ENCODE measurements at places on chromosomes 2 and 18.

GRCh38 chr18:832085-832681, 20.1 kb upstream of the YES1 start:
- DNase-seq, result peak; percentile 42

DNA sequence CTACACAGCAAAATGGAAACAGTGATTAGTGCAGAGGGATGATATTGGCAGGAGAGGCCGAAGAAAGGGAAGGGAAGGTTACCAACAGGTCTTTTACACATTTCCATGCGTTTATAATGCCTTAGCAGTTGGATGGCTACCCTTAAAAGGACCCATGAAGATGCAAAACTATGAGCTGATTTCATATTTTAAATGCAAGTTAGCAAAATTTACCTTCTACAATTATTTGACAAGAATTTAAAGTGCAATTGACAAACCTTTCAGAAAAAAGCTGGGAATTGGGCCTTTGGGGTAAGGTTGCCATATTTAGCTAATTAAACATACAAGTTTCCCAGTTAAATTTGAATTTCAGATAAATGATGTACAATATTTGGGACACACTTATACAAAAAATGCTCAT, 13.3 kb downstream of the DNER start:
- no peak for DNase-seq

DNA sequence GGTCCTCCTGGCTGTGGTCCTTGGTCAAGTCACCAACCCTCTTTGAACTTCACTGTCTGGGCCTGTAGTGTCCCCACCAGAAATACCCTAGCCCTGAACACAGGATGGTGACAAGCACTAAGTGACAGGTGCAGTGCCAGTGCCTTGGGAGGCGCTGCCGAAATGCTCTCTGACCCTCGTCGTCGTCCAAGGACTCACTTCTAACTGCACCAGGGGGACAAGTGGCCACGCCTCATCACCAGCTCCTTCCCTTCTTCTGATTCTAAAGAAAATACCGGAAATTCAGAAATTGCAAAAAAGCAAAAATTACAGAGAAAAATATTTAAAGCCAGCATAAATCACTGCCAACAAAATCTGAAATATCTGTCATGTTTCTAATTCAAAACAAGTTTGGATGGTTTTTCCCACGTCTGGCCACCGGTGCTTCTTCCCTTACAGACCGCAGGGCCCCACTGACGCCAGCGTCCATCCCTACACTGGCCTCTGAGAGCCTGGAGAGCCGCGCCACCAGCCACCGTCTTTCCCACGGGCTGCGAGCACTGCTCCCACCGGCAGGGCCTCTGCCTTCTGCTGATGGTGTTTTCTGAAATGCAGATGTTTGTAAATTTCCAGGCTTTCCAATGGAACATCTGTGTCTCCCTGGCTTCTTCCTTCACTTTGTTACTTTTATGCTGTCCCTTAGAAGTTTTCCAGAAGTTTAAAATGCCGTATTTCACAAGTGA, 37.4 kb upstream of the GPC1 start:
- DNase-seq, result no peak

DNA sequence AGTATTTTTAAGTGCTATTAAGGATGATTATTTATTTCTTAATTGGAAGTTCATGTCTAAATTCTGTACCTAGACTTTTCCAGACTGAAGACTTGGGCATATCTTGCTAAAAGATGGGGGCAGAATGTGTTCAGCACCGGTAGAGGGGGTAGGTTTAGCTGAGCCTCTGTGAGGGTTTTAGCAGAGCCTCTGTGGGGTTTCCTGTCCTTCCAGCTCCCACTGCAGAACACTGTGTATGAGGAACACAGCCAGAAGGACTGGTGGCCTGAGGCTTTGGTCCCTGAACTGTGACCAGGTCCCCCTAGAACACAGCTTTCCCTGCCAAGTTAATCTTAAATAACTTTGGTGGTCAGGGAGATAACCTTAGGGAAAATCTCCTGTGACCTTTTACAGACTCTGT, 123.4 kb upstream of the EPC2 start:
- DNase-seq, result no peak

DNA sequence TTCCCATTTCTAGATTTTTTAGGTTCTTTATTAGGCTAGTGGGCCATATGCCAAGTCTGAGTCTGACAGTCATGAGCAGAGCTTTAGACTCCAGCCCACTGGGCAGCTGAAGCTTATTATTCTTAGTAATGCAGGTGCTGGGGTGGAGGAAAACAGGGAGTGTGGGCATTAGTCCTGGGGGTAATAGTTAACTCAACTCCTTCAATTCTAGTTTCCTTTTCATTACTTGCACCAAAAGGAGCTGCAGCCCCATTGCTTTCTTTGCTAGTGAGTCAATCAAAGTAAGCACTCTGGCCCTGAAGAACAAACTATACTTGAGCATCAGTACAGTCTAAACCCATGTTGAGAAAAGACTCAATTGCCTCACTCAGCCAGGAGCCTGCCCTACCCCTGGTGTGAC, 35.5 kb downstream of the ICOS start:
- no peak for DNase-seq

DNA sequence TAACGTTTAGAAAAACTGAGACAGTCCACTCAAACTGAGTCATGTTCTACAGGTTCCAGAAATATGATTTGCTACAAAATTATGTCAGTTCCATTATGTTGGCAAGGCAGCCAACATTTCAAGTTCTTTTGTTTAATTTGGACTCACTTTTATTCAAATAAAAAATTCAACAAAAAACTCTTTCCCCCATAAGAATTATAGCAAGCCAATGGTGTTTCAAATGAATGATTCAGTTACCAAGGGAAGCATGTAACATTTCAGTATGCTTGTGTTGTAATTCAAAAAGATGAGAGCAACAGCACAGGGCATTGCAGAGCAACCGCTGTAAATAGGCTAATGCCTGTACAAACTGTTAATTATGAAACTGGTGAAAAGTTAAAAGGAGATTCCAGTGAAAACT, 140.8 kb downstream of the FIGN start:
- no peak for DNase-seq

DNA sequence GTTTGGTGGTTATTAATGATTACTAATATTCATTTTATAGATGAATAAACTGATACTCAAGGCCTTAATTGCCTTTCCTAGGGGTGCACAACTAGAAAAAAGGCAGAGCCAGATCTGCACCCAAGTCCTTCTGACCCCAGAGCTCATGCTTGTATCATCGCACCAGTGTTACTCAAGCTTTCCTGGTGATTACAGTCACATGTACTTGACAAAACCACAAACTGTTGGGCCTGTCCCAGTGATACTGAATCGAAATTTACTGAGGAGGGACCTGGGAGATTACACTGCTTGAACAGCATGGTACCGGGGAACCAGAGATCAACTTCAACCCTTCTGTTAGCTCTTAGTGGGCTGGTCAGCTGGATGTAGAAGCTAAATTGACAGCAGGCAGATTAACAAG, 33.7 kb downstream of the FASTKD2 start:
- no peak for DNase-seq

DNA sequence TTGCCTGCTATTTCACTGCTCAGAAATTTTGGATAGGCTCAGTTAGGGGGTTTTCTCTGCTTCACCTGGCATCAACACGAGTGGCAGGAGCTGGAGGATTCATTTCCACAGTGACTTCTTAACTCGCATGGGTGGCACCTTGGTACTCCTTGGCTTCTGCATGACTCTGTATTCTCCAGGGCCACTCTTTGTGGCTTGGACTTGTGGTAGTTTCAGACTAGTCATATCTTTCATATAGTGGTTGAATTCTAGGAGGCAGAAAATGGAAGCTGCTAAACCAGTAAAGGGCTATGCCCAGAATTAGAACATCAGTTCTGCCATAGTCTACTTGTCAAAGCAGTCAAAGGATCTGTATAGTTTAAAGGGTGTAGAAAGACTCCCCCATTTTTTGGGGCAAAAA, 6.8 kb downstream of the MAIP1 start:
- no peak for DNase-seq

GRCh38 chr2:23268467-23269263, 116.3 kb upstream of the KLHL29 start:
- no peak for DNase-seq

GRCh38 chr18:11969904-11970835, 11.1 kb upstream of the IMPA2 start:
- DNase-seq, result no peak

GRCh38 chr18:5073026-5073944, 123.8 kb downstream of the AKAIN1 start:
- peak; percentile 14 for DNase-seq

- DNase-seq, result no peak
Measured at GRCh38 chr2:221514305-221515040, 57.6 kb downstream of the EPHA4 start.

GRCh38 chr18:12726774-12727550, 24.1 kb downstream of the PSMG2 start:
- peak; percentile 38 for DNase-seq

- DNase-seq, result no peak
Measured at GRCh38 chr18:64119916-64120315, 29.0 kb downstream of the LINC00305 start.

GRCh38 chr2:76851000-76851399, 671.2 kb downstream of the LRRTM4 start:
- no peak for DNase-seq

GRCh38 chr2:10557506-10558265, 109.6 kb upstream of the ODC1 start:
- DNase-seq, result no peak

GRCh38 chr2:20049637-20050036, 1.8 kb downstream of the LAPTM4A start:
- no peak for DNase-seq

DNA sequence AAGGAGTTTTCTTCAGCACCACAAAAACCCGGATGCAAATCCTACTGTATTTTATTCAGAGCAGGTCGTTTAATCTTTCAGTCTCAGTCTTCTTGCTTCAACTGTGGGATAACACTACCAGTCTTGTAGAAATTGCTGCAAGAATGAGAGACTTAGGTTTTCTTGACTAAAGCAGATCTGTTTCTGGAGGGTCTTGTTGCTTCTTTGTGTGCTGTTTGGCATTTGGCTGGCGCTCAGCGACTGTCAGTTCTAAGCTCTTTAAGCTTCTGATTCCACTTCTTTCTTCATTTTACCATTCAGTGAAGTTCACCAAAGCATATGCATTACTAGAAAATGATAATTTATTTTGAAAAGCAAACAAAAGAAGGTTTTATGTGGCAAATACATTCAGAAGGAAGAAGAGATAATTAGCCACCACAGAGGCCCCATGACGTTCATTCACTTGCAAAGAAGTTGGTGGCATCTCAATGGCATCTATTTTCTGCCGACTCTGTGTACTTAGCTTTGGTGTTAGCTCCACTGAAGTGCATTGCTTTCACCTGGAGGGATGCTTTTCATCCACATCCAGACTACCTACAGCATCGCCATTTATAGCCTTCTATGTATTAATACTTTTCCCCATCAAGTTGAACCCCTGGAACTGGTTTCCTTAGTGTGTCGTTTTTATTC, 53.7 kb downstream of the TRIB2 start:
- no peak for DNase-seq

DNA sequence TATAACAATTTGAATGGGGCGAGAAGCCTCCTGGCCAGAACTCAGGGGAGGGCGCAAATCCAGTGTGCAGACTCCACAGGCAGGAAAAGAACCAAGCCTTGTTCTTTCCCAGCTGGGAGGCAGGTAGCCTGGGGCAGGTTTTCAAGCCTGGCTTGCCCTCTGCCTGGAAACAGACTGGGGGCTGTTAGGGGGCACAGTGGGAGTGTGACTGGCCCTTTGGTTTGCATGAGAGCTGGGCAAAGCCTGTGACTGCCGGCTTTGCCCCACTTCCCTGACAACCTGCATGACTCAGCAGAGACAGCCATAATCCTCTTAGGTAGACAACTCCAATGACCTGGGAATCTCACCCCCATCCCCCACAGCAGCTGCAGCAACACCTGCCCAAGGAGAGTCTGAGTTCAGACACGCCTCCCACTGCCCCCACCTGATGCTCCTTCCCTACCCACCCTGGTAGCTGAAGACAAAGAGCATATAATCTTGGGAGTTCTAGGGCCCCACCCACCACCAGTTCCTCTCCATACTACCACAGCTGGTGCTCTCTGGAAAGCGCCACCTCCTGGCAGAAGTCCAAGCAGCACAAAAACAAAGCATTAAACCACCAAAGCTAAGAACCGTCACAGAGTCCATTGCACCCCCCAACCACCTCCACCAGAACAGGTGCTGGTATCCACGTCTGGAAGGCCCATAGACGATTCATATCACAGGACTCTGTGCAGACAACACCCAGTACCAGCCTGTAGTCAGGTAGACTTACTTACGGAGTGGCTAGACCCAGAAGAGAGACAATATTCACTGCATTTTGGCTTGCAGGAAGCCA, 402.5 kb downstream of the STK39 start:
- no peak for DNase-seq
